ENCODE measurements at places on chromosomes 2 and 18.

DNA sequence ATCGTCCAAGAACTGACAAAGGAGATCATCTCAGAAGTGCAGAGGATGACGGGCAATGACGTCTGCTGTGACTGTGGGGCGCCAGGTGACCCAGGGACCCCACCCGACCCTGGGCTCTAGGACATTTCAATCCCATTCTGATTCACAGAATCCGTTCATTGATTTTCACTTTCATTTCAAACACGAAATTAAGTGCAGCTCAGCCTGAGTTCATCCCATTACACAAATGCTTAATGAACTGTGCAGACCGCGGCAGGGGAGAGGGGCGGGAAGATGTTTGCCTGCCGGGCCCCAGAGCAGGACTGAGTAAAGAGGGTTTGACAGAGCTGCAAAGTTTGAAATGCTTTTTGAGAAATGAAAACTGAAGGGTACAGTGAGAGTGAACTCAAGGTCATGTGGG is 67.1 kb downstream of the ITGB1BP1 start:
- no peak for DNase-seq

DNA sequence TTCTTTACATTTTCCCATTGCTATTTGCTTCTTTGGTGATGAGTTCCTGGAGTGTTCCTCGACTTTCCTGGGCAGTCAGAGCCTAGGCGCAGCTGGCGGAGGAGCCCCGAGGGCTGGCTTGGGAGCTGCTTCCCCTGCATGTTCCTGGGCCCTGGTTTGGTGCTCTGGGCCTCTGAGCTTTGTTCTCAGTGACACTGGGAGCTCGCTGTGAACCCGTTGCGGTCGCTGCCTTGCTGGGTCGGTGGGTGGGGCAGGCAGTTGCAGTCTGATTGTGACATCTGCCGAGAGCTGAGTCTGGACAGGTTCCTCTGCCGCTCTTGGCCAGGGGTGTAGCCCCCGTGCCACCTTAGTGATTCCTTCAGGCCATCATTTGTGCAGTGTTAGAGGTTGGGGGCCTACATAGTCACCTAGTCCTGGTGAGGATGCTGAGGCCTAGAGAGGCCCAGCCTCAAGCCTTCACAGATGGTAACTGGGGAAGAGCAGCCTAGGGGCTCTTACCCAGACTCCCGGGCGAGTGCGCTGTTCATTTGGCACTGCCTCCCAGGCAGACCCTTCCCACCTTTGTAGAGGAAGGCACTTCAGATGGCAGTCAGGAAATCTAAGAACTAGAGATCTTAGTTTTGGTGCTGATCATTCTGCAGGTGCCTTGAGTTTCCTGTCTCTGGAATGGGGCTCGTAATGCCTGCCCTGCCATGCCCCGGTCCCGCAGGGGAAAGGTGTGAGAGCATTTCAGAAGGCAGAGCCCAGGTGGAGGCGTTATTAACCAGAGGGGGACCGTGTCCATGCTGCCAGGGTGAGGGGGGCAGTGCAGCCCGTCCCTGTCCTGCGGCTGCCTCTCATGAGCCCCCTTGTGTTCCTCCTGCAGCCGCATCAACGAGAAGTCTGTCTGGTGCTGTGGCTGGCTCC is 8.4 kb downstream of the ASB1 start:
- DNase-seq: no peak

- no peak for DNase-seq
These were observed 41.7 kb downstream of the MYOM1 start for GRCh38 chr18:3177902-3178687.

DNA sequence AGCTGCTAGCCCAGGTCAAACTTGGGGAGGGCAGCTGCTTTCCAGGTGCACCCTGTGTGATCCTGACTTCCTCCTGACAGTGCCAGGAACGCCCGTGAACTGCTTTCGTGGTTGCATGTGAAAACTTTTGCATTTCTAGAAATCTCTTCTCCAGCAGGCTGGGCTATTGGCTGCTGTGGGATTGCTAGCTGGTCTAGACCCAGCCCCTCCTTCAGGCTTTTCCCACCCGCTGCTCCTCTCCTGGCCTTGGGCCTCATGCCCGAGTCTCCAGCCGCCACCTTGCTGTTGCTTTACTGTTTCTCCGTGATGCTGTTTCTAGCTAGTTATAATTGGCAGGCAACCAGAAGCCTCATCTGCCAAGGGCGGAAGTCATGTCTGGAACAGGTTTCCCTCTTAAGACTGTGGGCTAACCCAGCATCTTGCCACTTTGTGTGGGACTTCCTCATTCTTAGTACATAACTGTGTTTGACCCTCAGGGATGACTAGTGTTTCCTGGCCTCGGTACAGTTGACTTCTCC is 27.0 kb upstream of the MGAT4A start:
- DNase-seq: peak; percentile 57

GRCh38 chr2:10868465-10869314 is 43.0 kb upstream of the KCNF1 start:
- no peak for DNase-seq

- DNase-seq: no peak
These were observed 232.2 kb downstream of the THSD7B start for GRCh38 chr2:136997557-136997956.

DNA sequence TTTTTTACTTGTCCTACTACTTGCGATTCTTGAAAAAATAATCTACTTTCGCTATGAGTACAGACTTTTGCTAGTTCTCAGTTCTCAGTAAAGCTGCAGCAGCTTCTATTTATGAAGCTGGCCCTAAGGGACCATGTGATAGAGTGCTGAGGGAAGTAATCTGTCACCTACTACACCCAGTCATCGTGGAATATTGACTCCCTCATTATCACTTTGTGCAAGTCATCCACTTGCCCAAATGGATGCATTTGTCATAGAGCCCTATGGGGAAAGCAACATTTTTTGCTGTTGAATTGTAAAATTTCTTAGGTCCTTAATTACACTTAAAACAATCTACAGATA is 1919.8 kb downstream of the SUCLG1 start:
- DNase-seq: no peak

DNA sequence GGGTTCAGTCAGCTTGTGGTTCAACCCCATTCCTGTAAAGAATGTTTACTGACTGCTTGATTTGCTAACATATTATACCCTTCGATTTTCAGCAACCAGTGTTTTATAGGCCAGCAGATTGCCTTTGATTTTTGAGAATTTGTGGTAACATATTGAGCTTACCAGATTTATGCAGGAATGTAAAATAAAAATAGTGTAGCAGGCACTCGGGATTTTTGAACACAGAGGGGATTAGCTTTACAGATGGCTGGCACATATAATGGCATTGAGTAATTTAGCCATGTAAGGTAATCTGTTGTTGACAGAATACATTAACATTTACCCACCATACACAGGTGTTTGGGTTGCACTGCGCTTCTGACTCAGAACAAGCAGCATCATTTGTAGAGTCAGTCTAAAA is 354.0 kb downstream of the LRRTM1 start:
- no peak for DNase-seq

- DNase-seq: no peak
These were observed 11.2 kb upstream of the NCKAP1 start for GRCh38 chr2:183049420-183049819.

- peak; percentile 32 for DNase-seq
These were observed 667 bp downstream of the REEP1 start for GRCh38 chr2:86336675-86337243.

GRCh38 chr2:10157293-10157692 is 34.8 kb downstream of the RRM2 start:
- DNase-seq: no peak

DNA sequence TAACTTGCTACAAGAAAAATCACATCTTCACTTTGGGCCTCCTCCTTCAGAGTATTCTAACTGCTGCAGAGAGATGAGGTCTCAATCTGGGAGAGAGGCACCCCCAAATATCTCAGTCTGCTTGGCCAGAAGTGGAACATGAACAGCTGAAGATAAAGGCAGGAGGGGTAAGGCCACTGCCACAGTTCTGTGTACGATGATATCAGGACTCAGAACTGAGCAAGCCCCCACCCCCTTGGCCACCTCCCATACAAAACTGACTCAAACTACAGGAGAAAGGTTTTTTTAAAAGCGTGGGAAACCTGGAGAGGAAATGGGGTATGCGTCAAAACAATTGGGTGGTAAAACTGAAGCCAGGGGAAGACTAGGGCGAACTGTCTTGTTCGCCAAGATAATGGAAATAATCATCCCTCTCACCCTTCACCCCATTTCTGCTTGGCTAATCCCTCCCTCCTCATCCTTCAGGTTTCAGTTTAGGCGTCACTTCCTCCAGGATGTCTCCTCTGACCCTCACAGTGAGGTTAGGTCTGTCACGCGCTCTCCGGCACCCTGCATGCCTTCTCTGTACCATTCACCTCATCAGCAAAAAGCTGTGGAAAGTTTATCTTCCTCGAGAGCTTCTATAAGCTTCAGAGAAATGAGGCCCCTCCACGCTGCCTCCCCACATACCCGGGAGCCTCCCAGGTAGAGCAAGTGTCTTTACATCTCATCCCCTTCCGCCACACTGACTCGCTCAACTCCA is 64.4 kb downstream of the SFXN5 start:
- peak; percentile 9 for DNase-seq

DNA sequence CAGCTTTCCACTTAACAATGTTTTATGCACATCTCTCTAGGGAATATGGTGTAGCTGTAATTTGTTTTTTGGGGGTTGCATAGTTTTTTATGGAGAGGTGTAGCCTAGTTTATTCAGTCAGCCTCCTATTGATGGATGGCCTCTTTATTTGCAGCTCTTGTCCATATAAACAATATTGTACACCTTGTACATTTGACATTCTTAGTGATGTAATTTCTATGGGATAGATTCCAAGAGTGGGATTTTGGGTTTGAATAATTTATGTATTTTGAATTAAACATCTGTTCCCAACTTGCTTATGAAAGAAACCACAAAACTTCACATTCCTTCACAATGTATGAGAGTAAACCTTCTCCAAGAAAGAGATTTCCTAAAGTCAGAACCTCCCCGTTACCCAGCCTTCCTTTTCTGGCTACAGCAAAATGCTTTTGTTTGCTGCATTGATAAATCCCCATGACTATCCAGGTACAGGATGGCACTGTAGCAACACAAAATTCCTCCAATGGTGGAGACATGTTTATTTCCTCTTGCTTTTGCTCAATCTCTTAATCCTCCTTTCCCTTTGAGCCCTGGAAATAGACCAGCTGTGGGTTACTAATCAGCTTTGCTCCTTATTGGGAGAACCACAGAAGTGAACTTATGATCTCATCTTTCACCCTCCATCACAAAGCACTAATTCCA is 58.4 kb upstream of the GALR1 start:
- no peak for DNase-seq

GRCh38 chr2:224922142-224922727 is 120.0 kb downstream of the DOCK10 start:
- no peak for DNase-seq

DNA sequence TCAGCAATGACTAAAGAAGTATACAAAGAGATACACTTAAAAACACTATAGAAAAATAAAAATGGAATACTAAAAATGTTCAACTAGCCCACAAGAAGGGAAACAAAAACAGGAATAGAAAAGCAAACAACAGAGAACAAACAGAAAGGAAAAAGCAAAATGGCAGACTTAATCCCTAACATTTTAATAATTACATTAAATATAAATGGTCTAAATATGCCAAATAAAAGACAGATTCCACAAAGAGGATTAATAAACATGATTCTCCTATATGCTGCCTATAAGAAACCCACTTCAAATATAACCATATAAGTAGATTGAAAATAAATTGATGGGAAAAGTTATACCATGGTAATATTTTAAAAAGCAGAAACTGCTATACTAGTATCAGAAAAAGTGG is 83.5 kb upstream of the GPR45 start:
- DNase-seq: no peak

DNA sequence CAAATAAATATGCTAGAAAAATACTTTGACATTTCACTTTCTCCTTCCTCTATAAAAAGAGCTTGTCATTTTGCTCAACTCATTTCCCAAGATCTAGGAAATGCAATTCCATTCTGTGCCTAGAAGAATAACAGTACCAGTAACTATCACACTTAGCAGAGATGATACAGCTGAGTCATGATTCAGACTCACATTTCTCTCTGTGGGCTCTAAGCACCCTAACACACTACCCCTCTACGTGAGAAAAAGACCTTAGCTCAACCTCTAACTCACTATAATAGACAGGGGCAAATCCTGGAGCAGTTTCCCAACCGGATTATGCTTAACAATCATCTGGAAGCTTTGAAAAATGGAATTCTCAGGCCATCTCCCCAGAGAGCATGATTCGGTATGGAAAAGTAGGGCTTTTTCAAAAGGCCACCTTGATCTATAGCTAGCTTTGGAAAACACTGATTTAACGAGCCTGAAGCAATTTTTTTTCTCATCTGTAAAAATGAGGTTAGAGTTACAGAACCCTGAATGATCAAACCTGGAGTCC is 1312.3 kb upstream of the PIK3C3 start:
- no peak for DNase-seq

DNA sequence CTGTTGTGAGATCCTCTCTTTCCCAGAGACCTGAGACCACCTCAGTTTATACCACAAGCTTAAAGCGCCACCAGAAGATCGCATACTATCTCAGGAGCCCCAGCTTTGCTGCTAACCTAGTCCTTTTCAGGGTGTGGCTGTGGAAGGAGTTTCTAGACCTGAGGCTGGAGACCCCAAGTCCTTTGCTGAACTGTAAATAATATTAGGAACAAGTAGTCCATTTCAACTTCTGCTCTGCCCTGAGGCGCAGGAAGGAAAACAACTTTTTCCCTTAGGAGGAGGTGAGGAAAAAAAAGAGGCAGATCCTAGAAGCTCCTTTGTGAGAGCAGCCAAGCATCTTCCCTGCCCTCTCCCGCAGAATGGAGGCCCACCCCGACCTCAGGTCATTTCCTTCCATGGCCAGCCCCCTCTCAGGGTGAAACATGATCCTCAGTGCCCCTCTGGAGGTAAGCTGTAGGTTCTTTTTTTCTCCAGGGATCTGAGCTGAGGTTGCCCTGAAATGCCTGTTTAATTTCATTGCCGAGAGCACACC is 122.8 kb upstream of the LGALSL start:
- no peak for DNase-seq

DNA sequence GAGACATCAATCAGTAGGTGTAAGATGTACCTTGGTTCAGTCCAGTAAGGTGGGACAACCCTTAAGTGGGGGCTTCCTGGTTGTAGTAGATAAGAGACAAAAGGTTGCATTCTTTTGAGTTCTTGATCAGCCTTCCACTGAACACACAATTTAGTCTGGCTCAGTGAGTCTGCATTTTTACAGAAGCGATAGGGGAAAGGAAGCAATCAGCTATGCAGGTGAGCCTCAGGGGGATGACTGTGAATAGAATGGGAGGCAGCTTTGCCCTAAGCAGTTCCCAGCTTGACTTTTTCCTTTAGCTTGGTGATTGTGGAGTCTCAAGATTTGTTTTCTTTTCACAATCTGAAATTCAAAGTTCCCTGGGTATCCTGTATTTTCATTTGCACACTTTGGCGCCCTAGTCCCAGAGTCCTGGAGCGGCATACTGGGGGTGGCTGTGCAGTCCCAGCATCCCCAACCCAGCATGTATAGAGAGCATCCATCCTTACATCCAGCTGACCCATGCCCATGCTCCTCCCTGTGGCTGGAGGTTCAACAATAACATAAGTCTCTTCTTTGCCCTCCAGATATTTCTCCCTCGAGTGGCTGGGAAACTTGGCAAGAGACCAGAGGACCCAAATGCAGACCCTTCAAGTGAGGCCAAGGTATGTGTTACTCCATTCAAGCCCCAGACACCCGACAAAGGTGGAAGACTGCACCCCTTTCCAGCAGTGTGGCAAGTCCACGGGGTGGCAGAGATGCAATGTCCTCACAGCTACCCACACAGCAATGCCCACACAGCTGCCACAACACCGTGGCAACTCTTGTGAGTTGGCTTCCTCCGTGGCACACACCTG is 20.1 kb upstream of the PRLH start:
- no peak for DNase-seq
